Naive thymus-derived CD8-positive, alpha-beta T cell (primary cell): ENCODE measurements at places on chromosomes 11 and 22.
A peak's percentile ranks its signal among the peaks of the same experiment; 100 is the strongest.

DNA sequence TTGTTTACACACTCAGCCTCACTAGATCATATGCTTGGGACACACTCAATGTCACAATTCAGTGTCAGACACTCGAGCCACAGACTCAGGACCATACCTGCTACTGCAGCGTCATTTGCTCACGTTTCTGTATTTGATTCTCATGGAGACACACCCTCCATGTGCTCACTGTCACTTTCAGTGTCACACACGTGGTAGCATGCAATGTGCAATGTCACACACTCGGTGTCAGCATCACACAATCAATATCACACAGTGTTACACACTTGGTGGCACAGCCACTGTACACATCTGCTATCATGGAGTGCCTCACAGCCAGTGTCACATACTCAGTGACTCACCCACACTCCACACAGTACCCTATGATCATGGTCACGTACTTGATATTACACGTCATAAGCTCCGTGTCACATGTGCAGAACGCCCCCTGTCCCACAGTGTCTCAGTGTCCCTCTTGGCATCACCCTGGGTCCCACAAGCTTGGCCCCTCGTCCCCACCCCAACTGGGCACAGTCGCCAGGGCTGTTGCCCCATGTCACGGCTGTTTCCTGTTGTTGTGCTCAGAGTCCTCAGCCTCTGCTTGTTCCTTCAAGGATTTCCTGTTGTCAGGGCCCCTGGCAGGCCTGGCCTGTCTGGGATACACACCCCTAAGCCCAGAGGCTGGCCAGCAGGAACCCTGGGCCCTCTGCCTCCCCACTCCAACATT is 49.6 kb downstream of the PDE2A start:
- DNase-seq: no peak

GRCh38 chr11:10407055-10407454 is 48.0 kb upstream of the AMPD3 start:
- DNase-seq: no peak

DNA sequence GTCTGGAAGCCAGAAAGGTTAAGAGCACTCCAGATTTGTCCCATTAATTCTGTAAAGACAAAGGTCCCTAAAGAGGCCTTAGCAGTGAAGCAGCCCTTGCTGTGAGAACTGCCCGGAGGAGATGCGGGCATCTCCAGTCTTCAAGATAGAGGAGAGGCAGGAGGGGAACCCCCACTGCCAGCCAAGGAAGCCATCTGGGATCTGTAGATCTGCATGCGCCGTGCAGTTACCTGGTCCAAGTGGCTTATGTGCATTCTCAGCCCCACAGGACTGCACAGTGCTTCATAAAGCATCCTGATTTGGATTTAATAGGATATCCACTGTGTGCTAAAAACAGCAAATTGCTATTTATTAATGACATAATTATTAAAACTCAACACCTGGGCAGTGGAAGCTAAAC is 834.6 kb downstream of the NTM start:
- DNase-seq: no peak

GRCh38 chr11:119432484-119433357 is 9.7 kb upstream of the THY1 start:
- DNase-seq: no peak

- no peak for DNase-seq
Measured at GRCh38 chr11:63760487-63761079, 8.0 kb downstream of the ZFTA start.

DNA sequence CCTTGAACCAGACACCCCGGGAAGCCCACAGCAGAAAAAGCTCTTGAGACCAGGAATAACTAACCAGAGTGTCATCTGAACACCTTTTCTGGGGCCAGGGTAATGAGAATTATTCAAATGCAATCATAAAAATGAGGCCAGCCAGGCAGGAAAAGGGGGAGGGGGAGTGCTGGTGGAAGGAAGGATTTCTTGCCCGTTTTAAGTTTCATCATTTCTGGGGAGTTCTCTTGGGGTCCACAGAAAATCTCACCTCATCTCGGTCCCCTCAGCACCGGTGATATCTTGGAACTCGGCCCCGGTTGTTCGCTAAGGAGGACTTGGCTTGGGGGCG is 495 bp upstream of the PKNOX2 start:
- DNase-seq: no peak

DNA sequence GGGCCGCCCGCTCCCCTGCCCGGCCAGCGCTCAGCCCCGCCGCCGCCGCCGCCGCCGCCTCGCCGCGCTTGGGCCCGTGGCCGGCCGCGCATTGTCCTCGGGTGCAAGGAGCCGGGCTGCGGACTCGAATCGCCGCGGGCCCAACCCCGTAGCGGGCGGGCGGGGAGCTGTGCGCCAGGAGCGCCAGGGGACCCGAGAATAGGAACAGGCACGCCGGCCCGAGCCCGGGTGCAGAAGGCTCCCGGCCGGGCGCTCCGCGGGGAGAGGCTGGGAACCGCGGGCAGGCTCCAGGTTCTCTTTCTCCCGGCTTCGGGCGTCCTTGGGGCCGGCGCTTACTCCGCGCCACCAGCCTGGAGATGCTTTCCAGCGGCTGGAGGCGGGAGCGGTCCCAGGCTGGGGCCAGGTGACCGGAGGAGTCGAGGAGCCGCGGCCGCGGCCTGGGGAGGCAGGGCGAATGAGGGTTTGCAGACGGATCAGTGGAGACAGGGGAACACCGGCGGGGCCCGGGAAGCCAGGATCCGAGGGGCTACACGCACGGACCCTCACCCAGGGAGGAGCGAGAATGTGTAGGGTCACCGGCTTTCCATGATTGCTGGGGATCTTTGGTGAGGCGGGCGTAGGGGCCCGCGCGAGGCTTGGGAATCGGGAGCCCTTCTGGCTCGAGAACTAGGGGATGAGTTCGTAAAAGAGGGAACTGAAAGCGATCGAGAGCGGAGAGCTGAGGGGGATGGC is 726 bp downstream of the PKNOX2 start:
- DNase-seq: peak; percentile 5

DNA sequence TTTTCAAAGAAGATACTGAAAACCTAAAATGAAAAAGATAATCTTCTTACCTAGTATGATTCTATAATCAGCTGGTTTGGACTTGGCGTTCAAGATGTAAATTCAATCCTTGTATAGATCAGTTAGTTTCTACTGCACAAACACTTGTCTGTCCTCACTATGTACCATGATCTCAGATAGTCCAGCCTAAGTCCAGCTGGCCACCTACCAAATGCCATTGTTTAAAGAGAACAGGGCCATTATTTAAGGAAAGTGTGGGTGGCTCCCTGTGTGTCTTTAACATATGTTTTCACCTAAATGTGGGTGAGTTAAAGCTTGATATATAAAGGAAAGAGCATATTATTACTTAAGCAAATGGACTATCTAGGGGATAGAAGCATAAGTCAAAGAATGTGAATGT is 38.6 kb downstream of the BLID start:
- no peak for DNase-seq

DNA sequence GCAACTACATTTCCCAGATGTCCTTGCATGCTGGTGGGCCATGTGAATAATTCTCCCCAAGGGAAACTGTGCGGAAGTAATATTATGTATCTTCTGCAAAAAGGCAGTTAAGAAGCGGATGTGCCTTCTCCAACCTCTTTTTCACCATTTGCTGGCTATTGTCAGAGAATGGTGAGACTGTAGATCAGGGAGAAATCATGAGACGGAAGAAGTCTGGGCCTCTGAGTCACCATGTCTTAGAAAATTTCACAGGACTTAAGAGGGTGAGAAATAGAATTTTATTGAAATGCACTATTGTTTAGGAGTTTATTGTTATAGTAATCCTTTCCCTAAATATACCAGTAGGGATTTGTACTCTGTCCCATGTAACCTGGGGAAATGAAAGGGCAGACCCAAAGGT is 298.7 kb upstream of the ZC3H12C start:
- no peak for DNase-seq

GRCh38 chr22:35921777-35922176 is 106.8 kb downstream of the RBFOX2 start:
- no peak for DNase-seq

DNA sequence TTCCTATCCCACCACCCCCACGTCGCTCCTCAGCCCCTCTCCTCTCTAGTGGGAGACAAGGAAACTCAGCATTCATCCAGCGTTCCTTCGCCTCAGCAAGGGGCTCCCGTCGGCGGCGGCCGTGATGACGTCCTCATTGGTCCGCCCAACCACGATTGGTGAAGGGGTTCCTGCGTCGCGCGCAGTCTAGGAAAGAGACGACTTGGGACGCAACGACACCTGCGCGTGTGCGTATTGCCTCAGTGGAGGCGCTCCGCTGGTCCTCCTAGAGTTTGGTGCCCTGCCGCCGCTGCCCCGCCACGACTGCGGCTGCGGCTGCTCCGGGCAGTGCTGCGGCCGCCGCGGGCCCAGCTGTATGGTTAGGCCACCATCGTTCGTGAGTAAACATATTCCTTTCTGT is 56.6 kb downstream of the CCDC81 start:
- DNase-seq: no peak

DNA sequence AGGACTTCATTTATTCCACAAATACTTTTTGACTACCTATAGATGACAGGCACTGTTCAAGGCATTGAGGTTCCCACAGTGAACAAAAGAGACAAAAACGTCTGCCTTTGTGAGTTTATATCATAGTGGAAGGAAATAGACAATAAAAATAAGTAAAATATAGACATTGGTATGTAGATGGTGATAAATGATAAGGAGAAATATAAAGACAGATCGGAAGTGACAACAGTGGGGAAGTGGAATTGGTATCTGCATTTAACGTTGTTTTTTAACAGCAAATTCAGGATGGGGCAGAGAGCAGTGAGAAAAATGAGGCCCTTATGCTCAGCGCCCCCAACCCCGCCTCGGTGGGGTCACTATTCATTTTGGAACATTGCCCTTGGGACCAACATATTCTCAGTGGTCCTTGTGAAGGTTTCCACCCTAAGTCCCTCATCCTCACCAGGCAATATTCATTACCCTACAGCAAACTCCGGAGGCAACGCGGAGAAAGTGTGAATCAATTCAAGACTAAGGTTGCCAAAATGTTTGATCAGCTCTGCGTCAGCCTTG is 627 bp upstream of the PEX26 start:
- DNase-seq: no peak

- DNase-seq: no peak
Measured at GRCh38 chr11:2319791-2320472, 18.1 kb downstream of the TSPAN32 start.

GRCh38 chr11:45031912-45032519 is 81.3 kb upstream of the TP53I11 start:
- DNase-seq: no peak

GRCh38 chr22:29108137-29108536 is 35.3 kb downstream of the KREMEN1 start:
- no peak for DNase-seq

DNA sequence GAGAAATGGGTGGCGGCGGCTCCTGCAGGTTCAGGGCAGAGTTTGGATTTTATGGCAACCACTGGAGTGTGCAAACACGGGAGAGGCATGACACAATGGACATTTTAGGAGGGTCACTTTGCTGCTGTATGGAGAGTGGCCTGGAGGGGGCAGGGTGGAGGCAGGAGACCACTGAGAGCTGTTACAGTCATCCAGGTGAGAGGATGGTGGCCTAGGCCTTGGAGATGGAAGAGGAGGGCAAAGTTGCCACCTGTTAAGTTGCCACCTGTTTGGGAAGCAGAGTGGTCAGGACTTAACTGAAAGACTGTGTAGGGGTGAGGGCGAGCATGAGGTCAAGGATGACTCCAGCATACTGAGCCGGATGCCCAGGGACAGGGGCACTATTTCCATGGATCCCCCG is 2.3 kb upstream of the RAD9A start:
- peak; percentile 81 for DNase-seq

GRCh38 chr22:32958001-32958400 is 100.2 kb downstream of the SYN3 start:
- DNase-seq: no peak

DNA sequence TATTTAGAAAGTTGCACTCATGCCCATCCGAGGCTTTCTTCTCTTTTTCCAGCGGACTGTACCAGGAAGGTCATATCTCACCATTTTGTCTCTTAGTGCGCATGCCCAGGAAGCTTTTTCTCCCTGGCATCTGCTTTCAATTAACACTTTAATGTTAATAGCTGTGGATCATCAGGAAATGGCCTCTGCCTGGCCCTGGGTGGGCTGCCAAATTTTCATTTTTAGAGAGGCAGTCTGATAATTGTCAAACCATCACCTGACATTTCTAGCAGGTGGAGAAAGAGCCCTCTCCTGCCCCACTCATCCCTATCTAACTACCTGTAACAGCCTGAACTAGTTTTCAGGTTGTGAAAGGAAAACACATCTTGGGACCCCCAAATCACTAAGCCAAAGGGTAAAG is 257.4 kb upstream of the LRRC4C start:
- DNase-seq: no peak

- DNase-seq: no peak
Measured at GRCh38 chr11:32433914-32434355, 1.4 kb downstream of the WT1 start.

GRCh38 chr11:120830085-120830620 is 193.7 kb upstream of the TBCEL start:
- DNase-seq: no peak

GRCh38 chr11:29173660-29174062 is 843.2 kb downstream of the KCNA4 start:
- no peak for DNase-seq

DNA sequence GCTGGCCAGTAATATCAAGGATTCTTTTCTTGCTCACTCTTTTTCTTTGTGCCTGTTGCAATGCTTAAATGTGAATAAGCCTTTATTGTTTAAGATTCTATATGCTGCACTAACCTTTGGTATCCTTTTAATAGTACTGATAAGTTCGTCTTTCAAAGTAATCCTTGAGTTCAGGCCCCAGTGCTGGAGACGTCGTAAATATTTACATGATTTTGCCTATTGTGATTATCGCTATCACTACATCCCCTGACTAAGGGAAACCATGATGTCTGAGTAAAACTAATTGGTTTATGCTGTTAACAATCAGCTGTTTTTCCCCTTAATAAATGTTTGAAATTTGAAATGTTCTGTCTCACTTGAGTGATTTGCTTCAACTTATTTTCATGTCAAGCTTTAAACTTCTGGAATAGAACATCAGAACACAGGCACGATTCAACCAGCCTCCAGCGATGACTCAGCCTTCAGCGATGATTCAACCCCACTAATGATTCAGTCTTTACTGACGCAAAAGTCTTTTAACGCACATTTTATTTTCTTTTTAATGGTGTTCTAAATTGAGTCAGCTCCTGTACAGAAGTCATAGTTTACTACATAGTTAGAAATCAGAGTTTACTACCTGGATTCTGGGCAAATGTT is 3.9 kb downstream of the HTATIP2 start:
- no peak for DNase-seq

DNA sequence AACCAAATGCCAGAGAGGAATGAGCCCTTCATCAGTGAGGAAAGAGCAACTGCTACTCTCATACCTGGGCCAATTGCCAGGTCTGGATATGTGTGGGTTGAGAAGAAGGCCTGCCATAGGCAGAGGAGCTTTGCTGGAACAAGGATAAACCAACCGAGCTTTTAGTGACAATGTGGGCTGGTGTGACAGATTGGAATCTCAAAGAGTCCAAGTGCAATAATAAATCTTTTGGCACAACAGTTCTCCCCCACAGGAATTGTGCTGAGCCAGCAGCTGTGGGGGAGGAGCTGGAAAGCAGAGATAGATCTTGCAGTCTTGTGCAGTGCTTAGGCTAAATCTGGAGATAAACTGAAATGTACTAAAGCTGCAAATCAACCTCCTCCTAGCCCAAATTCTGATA is 79.4 kb upstream of the ISX start:
- no peak for DNase-seq

GRCh38 chr22:23217171-23218052 is 37.1 kb downstream of the BCR start:
- DNase-seq: no peak

GRCh38 chr11:32379719-32380118 is 55.6 kb downstream of the WT1 start:
- no peak for DNase-seq
